Pancreas (tissue), 10 donors: ENCODE measurements at places on chromosomes 1 and 21.

DNA sequence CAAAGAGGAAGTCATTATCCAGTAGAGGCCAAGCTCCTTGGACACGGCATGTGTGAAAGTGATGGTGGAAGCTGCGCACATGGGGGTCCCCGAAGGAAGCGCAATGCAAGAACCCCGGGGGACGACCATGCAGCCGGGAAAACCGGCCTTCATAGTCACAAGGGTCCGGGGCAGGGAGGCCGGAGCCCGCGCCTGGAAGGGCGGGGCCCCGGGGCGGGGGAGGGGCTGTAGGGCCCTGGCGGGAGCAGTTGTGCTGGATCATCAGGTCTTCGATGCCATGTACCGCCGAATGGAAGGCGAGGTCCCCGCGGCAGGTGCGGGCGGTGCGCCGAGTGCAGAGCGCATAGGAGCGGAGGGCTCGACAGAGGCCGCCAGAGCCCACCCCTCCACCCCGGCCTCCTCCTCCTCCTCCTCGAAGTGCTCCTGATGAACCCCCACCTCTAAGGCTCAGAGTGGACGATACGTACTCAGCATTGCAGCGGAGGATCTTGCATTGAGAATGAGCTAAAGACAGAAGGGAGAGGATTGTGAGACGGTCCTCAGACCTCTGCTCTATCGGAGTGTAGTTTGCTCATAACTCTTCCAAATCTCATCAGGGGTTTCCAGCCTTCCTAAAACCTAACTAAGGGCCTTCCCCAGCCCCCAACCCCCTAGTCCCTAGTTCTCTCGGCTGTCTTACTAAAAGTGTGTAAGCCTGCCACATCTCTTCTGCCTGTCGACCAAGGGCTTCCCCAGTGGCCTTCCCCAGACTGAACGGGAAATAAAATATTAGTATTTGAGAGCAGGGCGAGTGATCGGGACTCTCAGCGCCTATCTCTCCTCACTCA lies 2.1 kb downstream of the HJV start:
- H3K4me1 ChIP-seq = no peaks in the 10 kb centered on the region
- no peaks in the 10 kb centered on the region for H3K36me3 ChIP-seq
- no peaks in the 10 kb centered on the region for H3K27me3 ChIP-seq
- no peak overlapping the region for H3K27ac ChIP-seq

- H3K4me1 ChIP-seq = no peaks in the 10 kb centered on the region
- H3K27me3 ChIP-seq = peaks cover 3% of the 10 kb centered on the region
- DNase-seq = no peak
- no peak overlapping the region for H3K27ac ChIP-seq
Observed at GRCh38 chr21:38500073-38500472, 1.8 kb upstream of the ERG start.

- DNase-seq = no peak
- H3K4me3 ChIP-seq = no peak overlapping the region
- no peaks in the 10 kb centered on the region for H3K4me1 ChIP-seq
- H3K27ac ChIP-seq = no peak overlapping the region
- H3K36me3 ChIP-seq = no peaks in the 10 kb centered on the region
Observed at GRCh38 chr1:108042610-108043009, 77.6 kb upstream of the VAV3 start.

DNA sequence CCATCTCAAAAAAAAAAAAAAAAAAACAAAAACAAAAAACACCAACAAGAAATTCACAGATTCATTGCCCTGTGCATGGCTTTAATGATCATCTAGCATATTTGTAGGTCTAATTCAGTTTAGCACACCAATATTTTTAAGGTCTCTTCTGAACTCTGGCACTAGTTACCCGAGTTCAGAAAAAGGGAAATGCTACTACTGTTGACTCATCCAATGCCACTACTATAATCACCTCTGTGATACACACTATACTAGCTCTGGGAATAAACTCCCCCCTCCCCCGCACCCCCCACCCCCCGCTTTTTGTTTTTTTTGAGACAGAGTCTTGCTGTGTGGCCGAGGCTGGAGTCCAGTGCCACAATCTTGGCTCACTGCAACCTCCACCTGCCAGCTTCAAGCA lies 55.6 kb downstream of the FBXO42 start:
- no peaks in the 10 kb centered on the region for H3K27me3 ChIP-seq
- no peak overlapping the region for H3K4me3 ChIP-seq
- no peaks in the 10 kb centered on the region for H3K4me1 ChIP-seq
- H3K27ac ChIP-seq = no peak overlapping the region
- H3K36me3 ChIP-seq = no peaks in the 10 kb centered on the region
- DNase-seq = no peak

DNA sequence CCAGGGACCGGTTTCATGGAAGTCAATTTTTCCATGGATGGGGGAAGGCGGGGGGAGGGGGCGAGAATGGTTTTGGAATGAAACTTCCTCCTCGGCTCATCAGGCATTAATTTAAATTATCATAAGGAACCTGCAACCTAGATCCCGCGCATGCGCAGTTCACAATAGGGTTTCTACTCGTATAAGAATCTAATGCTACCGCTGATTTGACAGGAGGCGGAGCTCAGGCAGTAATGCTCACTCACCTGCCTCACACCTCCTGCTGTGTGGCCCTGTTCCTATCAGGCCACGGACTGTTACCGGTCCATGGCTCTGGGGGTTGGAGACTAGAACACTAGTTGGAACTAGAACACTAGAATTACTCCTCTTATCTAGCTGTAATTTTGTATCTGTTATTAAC lies 38.0 kb downstream of the PRRX1 start:
- no peaks in the 10 kb centered on the region for H3K4me1 ChIP-seq
- no peak overlapping the region for H3K27ac ChIP-seq
- no peaks in the 10 kb centered on the region for H3K27me3 ChIP-seq
- no peaks in the 10 kb centered on the region for H3K36me3 ChIP-seq
- no peak for DNase-seq

GRCh38 chr21:33642896-33643657 lies 776 bp downstream of the ITSN1 start:
- H3K4me1 ChIP-seq = peaks cover 5% of the 10 kb centered on the region
- peak overlapping the region; percentile 63 for H3K27ac ChIP-seq
- H3K27me3 ChIP-seq = no peaks in the 10 kb centered on the region
- no peaks in the 10 kb centered on the region for H3K36me3 ChIP-seq
